Forelimb muscle (tissue), 1 donor: ENCODE measurements at places on chromosomes 4 and X. TPM values are rescaled to one million over a fixed set of nuclear protein-coding genes. Genes with fewer than 3 reads are reported as not detected.

Gene INTU
- polyA plus RNA-seq = 8.1 TPM

Gene NPY2R
- 0.08 TPM for polyA plus RNA-seq

Gene F9
- not detected for polyA plus RNA-seq

Gene BEX2
- polyA plus RNA-seq = 41.2 TPM

Gene PPP1R2C
- polyA plus RNA-seq = not detected

Gene YY2
- 1.2 TPM for polyA plus RNA-seq

Gene DCLK2
- polyA plus RNA-seq = 6.9 TPM

Gene HCCS
- polyA plus RNA-seq = 27.5 TPM

Gene SYP
- 1.0 TPM for polyA plus RNA-seq

Gene CACNA1F
- 0.03 TPM for polyA plus RNA-seq

Gene DGAT2L6
- not detected for polyA plus RNA-seq
